ENCODE measurements at places on chromosomes 5 and 9. TPM values are rescaled to one million over a fixed set of nuclear protein-coding genes. Genes with fewer than 3 reads are reported as not detected.

ADAMTS16 gene
- 0.17 TPM for total RNA-seq

PCDHB7 gene
- total RNA-seq = under 0.01 TPM

CD274 gene
- total RNA-seq = 3.3 TPM

STARD4 gene
- total RNA-seq = 93.4 TPM

Data from smooth muscle cell of trachea (primary cell).